Uterus (tissue), 4 donors: ENCODE measurements at places on chromosomes 3 and 15. TPM values are rescaled to one million over a fixed set of nuclear protein-coding genes. Genes with fewer than 3 reads are reported as not detected.

- no peak overlapping the region for H3K27ac ChIP-seq
- no peaks in the 10 kb centered on the region for H3K4me1 ChIP-seq
- no peak for DNase-seq
Measured at GRCh38 chr3:81874738-81875137, 113.3 kb upstream of the GBE1 start.

The ATP1B3 gene
- total RNA-seq = 43.5 TPM

GRCh38 chr3:154129625-154130024 lies 8.4 kb downstream of the ARHGEF26 start:
- no peaks in the 10 kb centered on the region for H3K36me3 ChIP-seq
- DNase-seq = no peak
- no peak overlapping the region for H3K4me3 ChIP-seq
- H3K27ac ChIP-seq = no peak overlapping the region
- no peaks in the 10 kb centered on the region for H3K4me1 ChIP-seq

DNA sequence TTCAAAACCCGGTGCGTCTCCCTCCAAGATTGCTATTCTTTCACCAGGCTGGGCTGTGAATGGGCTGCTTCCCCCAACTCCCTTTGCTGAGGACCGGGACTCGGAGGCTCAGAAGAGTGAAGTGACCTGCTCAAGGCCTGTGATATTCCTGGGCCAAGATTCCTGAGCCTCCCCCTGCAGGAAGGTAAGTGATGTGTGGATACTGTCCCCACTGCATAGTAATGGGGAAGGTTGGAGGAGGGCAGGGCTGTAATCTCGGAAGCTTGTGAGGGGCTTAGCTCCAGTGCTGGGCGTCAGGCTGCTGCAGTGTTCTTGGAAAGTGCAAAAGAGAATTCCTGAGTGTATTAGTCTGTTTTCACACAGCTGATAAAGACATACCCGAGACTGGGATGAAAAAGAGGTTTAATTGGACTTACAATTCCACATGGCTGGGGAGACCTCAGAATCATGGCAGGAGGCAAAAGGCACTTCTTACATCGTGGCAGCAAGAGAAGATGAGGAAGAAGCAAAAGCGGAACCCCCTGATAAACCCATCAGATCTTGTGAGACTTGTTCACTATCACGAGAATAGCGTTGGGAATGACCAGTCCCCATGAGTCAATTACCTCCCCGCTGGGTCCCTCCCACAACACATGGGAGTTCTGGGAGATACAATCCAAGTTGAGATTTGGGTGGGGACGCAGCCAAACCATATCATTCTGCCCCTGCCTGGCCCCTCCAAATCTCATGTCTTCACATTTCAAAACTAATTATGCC lies 67.6 kb downstream of the EFCAB12 start:
- H3K4me3 ChIP-seq = no peak overlapping the region
- no peak overlapping the region for H3K27ac ChIP-seq
- no peaks in the 10 kb centered on the region for H3K4me1 ChIP-seq
- H3K36me3 ChIP-seq = no peaks in the 10 kb centered on the region
- H3K27me3 ChIP-seq = no peaks in the 10 kb centered on the region

GRCh38 chr3:156413293-156413892 lies 141.5 kb downstream of the SSR3 start:
- H3K4me1 ChIP-seq = no peaks in the 10 kb centered on the region
- no peaks in the 10 kb centered on the region for H3K36me3 ChIP-seq
- no peaks in the 10 kb centered on the region for H3K27me3 ChIP-seq
- H3K4me3 ChIP-seq = no peak overlapping the region

The TBC1D21 gene
- total RNA-seq = not detected

DNA sequence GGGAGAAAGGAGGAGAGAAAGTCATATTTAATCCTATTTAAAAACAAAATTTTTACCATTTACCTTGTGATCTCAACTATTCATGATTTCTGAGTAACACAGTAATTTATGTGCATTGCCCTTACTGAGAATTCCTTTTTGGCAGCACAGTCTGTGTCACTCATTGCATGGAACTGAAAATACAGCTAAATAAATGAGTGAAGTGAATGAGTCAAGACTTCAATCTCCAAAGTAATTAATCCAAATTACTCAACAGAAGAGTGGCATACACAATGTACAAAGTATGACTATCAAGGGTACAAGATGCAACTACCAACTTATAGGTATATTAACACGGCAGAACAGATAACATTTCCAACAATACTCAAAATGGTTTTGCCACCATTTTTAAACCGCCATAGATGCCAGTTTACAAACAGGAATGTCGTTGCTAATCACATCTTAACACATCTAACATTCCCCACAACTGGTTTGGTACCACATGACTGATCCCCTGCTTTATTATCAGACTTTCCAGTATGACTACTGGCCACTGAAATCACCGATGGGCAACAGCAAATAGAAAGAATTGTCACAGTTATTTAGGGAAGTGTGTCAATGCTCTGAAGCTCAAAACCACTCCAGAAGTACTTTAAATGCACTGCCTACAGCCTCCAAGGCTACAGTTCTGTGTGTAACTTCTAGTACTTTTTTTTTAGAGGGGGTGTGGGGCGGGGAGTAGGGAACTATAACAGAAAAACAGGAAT lies 410.4 kb downstream of the SHQ1 start:
- H3K4me1 ChIP-seq = no peaks in the 10 kb centered on the region
- H3K27me3 ChIP-seq = no peaks in the 10 kb centered on the region
- no peaks in the 10 kb centered on the region for H3K36me3 ChIP-seq
- DNase-seq = no peak
